ENCODE measurements at places on chromosomes 11 and 22.

DNA sequence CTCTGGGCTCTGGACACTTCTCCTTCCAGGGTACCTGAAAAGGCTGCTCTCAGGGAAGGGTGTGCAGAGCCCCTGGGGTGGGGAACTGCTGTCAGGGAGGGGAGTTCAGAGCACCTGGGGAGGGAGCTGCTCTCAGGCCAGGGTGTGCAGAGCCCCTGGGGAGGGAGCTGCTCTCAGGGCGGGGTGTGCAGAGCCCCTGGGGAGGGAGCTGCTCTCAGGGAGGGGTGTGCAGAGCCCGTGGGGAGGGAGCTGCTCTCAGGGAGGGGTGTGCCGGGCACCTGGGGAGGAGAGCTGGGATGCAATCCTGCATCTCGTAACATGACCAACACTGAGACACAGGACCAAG is 764.2 kb downstream of the BRD1 start:
- DNase-seq, result no peak

- no peak for DNase-seq
Measured at GRCh38 chr22:24463071-24463760, 31.9 kb upstream of the UPB1 start.

- DNase-seq, result no peak
Measured at GRCh38 chr11:69665669-69666068, 9.5 kb downstream of the LTO1 start.

GRCh38 chr11:2898366-2899079 is 12.9 kb upstream of the CDKN1C start:
- no peak for DNase-seq

DNA sequence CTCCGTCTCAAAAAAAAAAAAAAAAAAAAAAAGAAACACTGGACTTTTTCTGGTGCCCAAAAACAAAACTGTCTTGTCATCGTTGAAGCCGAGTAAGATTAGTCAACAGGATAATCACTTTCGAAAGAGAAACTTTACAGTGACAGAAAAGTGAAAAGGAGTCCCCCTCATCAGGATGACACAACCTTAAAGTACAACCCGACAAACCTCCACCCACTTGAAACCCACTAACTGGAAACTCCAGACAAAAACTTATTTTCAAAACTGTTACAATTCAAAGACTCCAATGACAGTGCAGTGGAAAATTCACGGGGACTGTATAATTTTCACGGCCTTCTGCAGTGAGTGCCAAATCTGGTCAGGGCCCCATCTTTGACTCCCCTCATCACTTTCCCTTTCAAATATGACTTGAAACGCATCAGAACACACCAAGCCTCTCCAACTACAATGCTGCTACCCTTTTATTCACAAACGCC is 1.3 kb downstream of the DENND5A start:
- no peak for DNase-seq

DNA sequence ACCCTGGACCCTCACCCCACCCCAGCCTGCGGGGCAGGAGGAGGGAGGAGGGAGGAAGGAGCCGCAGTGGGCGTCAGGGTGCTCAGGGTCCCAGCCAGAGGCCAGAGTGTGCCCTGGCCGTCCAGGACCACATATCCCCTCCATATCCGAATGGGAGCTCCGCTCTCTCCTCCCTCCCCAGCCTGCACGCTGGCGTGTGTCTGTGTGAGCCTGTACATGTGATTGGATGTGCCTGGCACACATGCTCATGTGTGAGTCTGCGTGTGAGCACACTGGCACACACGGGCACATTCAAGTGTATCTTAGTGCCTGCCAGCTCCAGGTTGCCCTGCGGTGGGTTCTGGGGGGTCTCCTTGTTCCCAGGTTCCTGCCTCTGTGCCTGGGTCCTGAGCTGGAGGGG is 8.1 kb downstream of the TSSC4 start:
- DNase-seq, result no peak

DNA sequence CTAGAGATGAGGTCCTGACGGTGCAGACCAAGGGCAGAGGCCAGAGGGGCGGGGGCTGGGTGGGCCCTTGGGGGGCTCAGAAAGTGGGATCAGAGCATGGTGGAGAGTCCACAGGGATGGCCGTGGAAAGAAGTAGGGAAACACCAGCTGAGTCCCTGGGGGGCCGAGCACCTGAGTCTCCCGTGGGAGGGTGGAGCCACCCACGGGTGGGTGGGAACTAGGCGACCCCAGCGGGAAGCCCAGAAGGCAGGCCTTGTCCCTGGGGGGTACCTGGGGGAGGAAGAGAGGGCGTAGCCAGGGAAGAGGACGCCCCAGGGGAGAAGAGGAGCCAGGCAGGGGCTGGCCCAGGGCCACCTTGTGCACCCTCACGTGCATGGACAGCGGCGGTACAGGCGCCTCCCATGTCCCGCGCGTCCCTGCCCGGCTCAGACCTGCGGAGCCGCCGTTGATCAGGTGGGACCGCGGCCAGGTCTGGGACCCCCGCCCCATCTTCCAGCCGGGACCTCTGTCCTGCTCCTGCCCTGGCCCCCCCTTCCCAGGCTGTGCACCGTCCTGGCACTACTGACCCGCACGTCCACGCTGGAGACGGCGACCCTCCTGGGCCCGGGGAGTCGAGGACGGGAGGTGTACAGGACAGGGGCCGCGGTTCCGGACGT is 10.2 kb downstream of the CRELD2 start:
- DNase-seq, result no peak

- DNase-seq, result no peak
Measured at GRCh38 chr11:35675901-35676610, 13.5 kb downstream of the TRIM44 start.

DNA sequence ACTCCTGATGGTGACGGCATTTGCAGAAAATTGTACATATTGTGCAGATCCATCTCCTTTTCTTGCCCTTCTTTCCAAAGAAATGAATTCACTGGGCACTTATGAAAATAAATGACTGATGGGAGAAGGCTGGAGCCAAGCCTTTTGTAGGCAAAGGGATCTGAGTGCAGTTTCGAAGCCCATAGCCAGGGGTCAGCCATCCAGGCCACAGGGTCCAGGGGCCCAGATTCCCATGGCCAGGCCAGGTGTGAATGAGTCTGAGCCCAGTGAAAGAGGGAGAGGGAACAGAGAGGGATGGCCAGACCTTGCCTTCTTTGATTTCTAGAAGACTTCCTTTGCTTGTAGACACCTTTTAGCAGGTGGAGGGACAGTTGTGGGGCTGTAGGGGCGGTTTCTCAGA is 209.1 kb downstream of the KIRREL3 start:
- no peak for DNase-seq

DNA sequence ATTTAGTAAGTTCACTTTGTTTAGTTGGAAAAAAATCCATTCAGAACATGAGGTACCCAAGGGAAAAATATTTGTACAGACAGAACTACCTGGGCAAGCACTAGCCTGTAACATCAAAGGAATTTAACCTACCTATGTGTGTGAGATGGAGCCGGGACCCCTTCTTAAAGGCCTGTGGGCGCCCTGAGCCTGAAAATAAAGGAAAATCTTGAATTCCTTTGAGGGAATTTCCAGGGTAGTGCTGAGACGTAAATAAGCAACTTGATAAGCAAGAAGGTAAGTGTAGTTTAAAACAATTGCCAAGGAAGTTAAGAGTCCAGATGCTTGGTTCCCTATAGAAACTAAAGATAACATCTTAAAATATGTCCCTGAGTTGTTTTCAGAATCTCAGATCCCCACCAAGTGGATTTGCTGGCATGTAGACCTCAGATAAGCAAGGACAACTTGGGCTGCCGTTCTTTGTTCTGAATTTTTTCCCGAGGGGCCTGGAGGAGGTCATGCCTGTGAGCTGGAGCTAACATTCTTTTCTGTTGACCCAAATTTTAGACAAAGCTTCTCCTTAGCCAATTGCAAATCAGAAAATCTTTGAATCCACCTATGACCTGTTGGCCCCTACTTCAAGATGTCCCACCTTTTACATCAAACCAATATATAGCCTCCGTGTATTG is 31.0 kb downstream of the MED17 start:
- DNase-seq, result no peak

- DNase-seq, result no peak
Measured at GRCh38 chr22:40628354-40629042, 8.0 kb downstream of the MRTFA start.

- DNase-seq, result no peak
Measured at GRCh38 chr22:43543522-43544288, 131.9 kb downstream of the MPPED1 start.

GRCh38 chr11:84790849-84791427 is 836.2 kb downstream of the DLG2 start:
- DNase-seq, result no peak

GRCh38 chr22:17914474-17914873 is 109.9 kb downstream of the MICAL3 start:
- no peak for DNase-seq

- DNase-seq, result no peak
Measured at GRCh38 chr22:12601870-12602779, 2925.9 kb upstream of the OR11H1 start.

GRCh38 chr22:35367331-35367886 is 13.5 kb upstream of the HMOX1 start:
- DNase-seq, result no peak
